ENCODE measurements at places on chromosomes 6 and 20. TPM values are rescaled to one million over a fixed set of nuclear protein-coding genes. Genes with fewer than 3 reads are reported as not detected.
A peak's percentile ranks its signal among the peaks of the same experiment; 100 is the strongest.

- H3K27me3 ChIP-seq, result peaks cover 91% of the 10 kb centered on the region
- no peaks in the 10 kb centered on the region for H3K36me3 ChIP-seq
- H3K27ac ChIP-seq, result no peak overlapping the region
- H3K4me1 ChIP-seq, result no peaks in the 10 kb centered on the region
- no peak overlapping the region for H3K4me3 ChIP-seq
Observed at GRCh38 chr6:167396659-167397490, 72.0 kb downstream of the TTLL2 start.

The CLPSL1 gene
- total RNA-seq, result not detected

DNA sequence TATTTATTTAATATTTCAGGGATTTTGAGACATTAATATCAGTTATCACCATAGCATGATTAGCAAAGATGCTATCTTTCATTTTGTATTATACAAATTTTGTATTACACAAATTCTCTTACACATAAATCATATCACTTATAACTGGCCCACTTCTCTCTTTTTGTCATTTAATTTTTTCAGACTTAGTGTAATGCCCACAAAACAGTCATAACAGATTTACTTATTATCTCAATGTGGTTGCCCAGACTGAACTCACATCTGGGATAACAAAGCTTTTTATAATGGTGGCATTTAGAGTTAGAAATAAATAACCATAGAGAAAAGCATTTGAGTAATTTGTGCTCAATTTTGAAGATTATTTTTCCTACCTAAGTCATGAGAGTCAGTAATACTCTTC, 148.3 kb downstream of the TFAP2B start:
- H3K36me3 ChIP-seq, result no peaks in the 10 kb centered on the region
- no peak for DNase-seq
- H3K4me3 ChIP-seq, result no peak overlapping the region
- H3K27me3 ChIP-seq, result no peaks in the 10 kb centered on the region
- H3K27ac ChIP-seq, result no peak overlapping the region
- H3K4me1 ChIP-seq, result no peaks in the 10 kb centered on the region

- H3K4me3 ChIP-seq, result no peak overlapping the region
- peak; percentile 63 for DNase-seq
- peak overlapping the region; percentile 55 for H3K27ac ChIP-seq
Observed at GRCh38 chr6:23174781-23175361, 605.5 kb downstream of the HDGFL1 start.

DNA sequence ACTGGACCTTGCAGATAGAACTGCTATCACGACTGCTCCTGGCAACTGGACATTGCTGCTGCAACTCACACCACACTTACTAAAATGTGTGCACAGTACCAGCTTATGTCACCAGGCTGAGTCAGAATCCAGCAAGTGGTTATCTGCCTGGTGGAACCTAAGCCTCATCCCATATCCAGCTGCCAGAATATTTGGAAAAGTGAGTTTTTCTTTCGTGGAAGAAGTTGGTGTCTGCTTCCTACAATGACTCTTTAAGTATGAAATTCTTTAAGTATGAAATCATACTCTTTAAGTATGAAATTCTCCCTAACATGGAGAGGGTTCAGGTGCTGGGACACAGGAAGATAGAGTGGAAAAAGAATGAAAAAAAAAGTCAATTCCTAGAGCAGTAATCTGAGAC, 16.4 kb upstream of the POLR1H start:
- H3K4me1 ChIP-seq, result no peaks in the 10 kb centered on the region
- H3K36me3 ChIP-seq, result no peaks in the 10 kb centered on the region
- no peak overlapping the region for H3K27ac ChIP-seq
- no peaks in the 10 kb centered on the region for H3K27me3 ChIP-seq
- DNase-seq, result no peak

GRCh38 chr20:62710886-62711702, 2.5 kb downstream of the NTSR1 start:
- H3K4me3 ChIP-seq, result peak overlapping the region; percentile 53
- peak; percentile 84 for DNase-seq
- H3K36me3 ChIP-seq, result no peaks in the 10 kb centered on the region
- no peak overlapping the region for H3K27ac ChIP-seq

GRCh38 chr6:41947581-41948220, 6.1 kb upstream of the CCND3 start:
- H3K4me1 ChIP-seq, result peaks cover 8% of the 10 kb centered on the region
- no peak overlapping the region for H3K27ac ChIP-seq
- no peak for DNase-seq
- no peak overlapping the region for H3K4me3 ChIP-seq
- no peaks in the 10 kb centered on the region for H3K27me3 ChIP-seq

DNA sequence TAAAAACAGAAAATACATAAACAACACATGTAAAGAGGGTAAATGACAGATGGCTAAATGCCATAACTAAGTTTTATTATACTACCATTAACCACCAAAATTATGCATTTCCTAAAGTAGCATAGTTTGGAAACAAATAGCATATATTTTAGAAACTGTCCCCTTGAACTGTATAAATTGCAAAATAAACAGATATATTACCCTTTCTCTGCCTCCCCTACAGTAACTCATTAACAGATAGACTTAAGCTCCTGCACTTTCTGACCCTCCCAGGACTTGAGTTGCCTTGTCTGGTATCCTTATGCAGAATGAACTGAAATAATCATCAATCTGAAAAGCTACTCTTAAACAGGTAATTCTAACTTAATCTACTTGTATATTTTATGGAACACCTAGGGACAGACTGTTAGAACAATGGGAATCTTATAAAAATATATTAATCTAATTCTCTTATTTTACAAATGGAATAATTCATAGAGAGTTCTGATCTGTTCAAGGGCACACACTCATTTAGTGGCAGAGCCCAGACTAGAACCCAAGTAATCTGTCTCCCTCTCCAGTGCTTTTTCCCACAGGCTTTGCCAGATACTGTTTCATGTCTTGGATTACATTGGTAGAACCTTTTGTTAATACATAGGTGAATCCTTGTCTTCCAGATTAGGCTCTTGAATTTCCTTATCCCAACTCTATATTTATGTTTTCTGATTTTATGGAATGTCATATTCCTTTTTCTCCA, 50.6 kb upstream of the LOC128125822 start:
- no peaks in the 10 kb centered on the region for H3K36me3 ChIP-seq
- DNase-seq, result no peak
- no peaks in the 10 kb centered on the region for H3K27me3 ChIP-seq
- no peak overlapping the region for H3K4me3 ChIP-seq
